ENCODE measurements at places on chromosomes 7 and 10.
A peak's percentile ranks its signal among the peaks of the same experiment; 100 is the strongest.

- DNase-seq = no peak
Observed at GRCh38 chr10:70693619-70694335, 21.5 kb downstream of the ADAMTS14 start.

GRCh38 chr7:108291152-108291508, 161.0 kb upstream of the LAMB4 start:
- no peak for DNase-seq

DNA sequence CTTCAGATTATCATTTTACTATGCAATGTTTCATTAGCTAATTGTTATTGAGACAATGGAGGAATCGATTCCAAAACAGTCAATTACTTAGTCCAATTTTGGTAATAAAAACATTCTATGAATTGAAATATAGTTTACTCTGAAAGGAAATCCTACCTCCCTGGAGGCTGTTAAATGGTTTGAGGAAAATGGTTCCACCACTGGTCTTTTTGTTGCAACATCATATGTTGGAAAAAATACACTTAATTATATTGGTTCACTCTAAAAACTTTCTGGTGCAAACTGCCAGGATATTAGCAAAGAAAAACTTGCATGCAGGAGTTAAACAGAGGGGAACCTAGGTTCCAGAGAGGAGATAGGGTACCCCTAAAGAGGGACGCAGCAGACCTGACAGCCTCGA, 267.3 kb upstream of the LYZL1 start:
- DNase-seq = no peak

DNA sequence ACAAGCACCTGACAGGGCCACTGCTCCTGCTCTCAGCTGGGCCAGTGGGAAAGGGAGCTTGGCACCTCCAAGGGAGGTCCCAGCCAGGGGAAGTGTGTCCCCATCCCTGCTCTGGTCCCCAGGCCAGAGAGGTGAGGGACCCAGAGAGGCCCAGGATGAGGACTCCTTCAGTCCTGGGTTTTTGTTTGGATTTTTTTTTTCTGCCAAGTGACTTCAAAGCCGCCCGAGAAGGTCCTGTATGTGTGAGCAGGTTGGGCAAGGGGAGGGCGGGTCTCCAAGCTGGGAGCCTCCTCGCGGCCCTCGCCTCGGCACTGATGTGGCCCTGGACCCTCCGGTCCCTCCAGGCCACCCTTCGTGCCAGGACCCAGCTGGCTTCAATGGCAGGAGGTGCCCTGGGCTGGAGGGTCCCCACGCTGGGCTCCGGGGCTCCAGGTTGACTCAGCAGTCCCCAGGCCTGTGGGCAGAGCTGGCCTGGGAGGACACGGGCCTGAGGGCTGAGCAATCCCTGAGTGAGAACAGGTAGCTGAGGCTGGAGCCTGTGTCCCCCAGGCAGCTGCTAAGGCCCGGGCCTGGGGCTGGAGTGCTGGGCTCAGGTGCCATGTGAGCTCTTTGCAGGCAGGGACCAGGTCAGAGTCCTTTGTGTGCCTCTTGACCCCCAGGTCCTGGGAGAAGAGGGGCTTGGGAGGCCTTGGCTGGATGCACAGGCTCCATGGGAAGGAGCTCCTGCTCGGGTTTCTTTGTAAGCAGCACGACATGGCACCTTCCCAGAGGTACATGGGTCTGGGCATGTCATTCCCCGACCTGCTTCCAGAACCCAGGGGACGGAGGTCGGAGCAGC, 140.6 kb downstream of the FAM53B start:
- no peak for DNase-seq

- DNase-seq = no peak
Observed at GRCh38 chr7:139946533-139946932, 116.2 kb downstream of the PARP12 start.

GRCh38 chr7:133478591-133479135, 225.8 kb downstream of the EXOC4 start:
- DNase-seq = no peak

DNA sequence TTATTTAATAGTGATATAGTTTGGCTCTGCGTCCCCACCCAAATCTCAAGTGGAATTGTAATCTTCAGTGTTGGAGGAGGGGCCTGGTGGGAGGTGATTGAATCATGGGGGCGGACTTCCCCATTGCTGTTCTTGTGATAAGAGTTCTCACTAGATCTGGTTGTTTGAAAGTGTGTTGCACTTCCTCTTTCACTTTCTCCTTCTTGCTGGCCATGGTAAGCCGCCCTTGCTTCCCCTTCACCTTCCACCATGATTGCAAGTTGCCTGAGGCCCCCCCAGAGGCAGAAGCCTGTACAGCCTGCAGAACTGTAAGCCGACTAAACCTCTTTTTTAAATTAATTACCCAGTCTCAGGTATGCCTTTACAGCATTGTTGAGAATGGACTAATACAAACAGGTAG, 101.4 kb downstream of the MTPAP start:
- DNase-seq = no peak

DNA sequence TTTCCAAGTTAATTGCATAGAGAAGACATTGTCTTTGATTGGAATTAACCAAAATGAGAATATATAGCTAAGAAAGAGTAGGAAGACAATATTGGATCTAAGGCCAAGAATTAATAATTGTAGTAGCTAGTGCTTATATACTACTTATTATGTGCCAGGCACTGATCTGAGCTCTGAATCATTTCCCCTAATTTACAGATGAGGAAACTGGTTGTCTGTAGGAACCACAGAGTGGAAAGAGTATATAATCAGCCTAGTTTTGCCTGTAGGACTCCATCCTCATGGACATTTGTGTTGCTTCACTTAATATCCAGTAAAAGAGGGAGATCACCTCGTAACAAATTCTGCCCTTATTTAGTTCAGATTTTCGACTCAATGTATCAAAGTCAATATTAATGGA, 127.9 kb downstream of the ARID5B start:
- no peak for DNase-seq

DNA sequence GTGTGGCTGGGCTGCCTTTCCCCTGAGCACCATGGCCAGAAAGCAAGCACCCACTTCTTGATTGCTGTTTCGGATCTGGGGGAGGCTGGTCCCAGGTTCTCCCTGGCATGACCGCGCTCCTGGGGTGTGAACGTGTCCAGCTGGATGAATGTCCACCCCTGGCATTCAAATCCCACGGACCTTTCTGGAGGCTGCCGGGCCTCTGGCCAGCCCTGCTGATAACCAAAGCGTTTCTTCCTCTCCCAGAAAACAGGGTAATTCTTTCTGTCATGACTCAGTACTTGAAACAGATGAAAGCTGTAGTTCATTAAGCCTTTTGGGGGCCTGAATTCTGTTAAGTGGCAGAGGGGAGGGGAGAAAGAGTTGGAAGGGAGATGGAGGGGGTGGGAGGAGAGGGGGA, 73.1 kb upstream of the SAMD8 start:
- no peak for DNase-seq

DNA sequence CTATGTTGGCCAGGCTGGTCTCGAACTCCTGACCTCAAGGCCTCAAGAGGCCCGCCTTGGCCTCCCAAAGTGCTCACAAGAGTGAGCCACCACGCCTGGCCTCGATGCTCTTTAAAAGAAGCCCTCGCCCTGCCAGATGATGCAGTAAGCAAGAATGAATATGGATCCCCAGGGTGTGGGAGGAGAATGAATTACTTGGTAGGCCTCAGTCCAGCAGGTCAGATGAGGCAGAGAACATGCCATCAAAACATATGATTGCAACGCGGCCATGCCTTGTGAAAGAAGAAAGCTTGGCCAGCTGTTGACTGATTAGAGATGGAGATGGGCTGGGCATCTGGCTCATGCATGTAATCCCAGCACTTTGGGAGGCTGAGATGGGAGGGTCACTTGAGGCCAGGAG, 68.7 kb downstream of the CAMK1D start:
- no peak for DNase-seq

GRCh38 chr7:33743594-33743993, 161.7 kb upstream of the BMPER start:
- DNase-seq = no peak

- no peak for DNase-seq
Observed at GRCh38 chr7:98178321-98178720, 32.9 kb upstream of the BHLHA15 start.

- DNase-seq = no peak
Observed at GRCh38 chr10:82856957-82857613, 982.1 kb downstream of the NRG3 start.

DNA sequence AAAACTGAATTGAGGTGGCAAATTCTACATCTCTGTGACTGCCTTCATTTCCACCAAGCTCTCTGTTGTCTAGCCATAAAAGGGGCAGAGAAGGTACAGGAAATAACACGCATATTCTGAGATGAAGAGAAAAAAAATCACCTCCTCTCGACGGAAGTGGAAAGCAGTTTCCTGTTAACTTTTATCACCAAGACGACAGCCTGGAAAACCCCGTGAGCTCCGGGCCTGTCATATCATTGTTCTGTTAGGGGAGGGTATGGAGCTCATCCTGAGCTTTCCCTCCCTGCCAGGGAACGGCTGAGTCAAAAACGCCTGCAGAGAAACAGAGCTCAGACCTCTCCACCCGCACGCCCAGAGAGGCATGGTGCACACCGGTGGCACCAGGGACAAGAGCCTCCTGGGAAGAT, 200.3 kb downstream of the PRPF18 start:
- DNase-seq = peak; percentile 92

- DNase-seq = no peak
Observed at GRCh38 chr10:6297951-6298381, 95.2 kb downstream of the PFKFB3 start.

DNA sequence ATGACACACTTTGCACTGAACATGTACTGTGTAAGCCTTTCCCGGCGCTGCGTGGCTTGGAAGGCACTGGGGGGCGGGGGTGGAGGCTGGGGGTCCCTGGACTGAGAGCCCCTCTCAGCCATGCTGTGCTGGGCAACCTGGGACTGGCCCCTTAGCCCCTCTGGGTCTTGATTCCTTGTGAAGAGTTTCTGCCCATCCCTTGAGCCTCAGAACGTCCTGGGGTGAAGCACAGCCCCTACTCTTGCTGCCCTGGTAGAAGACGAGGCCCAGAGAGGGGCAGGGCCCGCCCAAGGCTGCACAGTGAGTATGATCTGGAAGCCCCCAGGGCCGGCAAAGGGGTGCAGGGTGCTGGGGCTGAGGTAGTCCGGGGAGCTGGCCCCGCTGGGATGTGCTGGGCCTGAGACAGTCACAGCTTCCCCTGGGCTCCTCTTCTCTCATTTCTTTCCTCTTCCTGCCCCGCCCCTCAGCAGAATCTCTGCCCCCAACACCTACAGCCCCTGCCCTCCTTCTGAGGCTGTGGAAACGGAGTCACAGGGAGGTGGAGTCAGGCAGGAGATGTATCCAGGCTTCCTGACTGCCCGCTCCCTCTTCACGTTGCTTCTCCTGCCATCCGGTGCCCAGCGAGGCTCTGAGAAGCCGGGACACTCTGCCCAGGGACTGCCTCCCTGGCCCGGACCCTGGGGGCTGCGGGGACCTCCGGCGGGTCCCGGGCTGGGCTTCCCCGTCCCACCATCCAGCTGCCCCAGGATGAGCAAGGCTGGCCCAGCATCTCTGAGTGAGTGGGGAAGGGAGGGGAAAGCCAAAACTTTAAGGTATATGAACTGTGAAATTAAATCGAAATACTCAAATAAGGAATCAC, 60.5 kb downstream of the UNCX start:
- no peak for DNase-seq

DNA sequence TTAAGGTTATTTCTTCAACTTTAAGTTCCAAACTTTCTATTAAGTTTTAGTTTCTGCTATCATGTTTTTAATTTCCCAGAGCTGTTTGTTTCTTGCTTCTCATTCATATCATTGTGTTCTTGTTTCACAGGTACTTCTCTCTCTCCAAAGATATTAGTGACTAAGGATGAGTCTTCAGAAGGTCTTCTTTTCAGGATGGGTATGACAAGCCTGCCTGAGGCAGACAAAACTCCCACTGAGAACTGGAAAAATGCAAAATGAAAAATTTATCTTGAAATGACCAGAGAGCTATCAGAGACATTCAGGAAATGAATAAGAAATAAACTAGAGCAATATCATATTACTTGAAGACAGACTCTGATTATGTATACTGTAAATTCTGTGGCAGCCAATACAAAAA, 110.8 kb upstream of the EGFR start:
- DNase-seq = no peak

DNA sequence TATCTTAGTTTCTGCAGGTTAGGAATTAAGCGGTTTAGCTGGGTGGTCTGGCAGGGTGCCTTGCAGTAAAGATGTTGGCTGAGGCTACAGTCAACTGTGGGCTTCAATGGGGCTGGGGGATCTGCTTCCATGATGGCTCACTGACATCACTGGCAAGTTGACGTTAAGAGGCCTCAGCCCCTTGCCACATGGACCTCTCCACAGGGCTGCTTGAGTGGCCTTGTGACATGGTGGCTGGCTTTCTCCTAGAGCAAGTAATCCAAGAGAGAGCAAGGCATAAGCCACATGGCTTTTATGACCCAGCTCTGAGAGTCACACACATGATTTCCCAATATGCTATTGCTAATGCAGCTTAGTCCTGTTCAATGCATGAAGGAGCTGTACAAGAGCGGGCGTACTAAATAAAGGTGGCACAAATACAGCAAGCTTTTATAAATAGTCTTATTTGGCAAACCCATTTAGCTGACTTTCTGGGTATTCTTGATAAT, 109.1 kb downstream of the SEPTIN7 start:
- no peak for DNase-seq

- DNase-seq = no peak
Observed at GRCh38 chr10:100730725-100731406, 14.5 kb upstream of the PAX2 start.

DNA sequence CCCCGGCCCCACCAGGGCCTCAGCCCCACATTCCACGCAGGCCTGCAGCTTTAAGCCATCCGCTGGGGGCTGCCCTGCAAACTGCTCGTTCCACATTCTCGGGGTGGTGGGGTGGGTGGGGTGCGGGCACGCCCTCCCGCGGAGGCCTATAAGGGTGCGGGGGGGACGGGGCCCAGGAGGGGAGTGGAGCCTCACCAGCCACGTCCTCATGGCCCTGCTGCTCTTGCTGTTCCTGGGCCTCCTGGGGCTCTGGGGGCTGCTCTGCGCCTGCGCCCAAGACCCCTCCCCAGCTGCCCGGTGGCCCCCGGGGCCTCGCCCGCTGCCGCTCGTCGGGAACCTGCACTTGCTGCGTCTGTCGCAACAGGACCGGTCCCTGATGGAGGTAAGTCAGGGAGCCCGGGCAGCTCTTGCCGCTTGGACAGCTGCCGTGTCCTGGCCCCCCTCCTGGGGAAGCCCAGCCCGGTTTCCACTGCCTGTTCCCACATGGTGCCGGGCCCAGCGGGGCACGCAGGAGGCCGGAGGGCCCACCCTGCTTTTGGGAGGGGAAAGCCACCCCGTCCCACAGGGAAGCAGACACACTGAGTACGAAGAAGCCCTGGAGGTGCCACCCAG, at the start of gene CYP2W1:
Gene CYP2W1 (plus strand): TSS at position 178 of the 612 bp plus-strand sequence. CDS start 31 bp downstream, at position 209.
- no peak for DNase-seq

- no peak for DNase-seq
Observed at GRCh38 chr10:4586776-4587175, 239.2 kb upstream of the AKR1E2 start.

- no peak for DNase-seq
Observed at GRCh38 chr7:155188821-155189581, 108.7 kb upstream of the INSIG1 start.

GRCh38 chr10:68684413-68684812, 36.6 kb upstream of the CCAR1 start:
- DNase-seq = no peak

DNA sequence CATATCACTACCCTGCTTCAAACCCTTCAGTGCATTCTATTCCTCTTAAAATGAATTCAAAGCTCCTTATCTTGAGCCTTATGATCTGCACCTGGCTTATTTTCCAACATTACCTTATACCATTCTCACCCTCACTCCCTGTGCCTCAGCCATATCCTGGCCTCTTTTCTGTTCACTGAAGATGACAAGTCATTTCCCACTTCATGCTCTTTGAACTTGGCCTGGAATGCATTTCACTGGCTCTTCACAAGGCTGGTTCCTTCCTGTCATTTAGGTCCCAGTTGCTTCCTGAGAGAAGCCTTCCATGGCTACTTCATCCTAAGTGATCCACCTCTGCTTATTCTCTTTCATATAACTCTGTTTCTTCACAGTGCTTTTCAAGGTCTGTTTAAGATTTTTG, 3.2 kb upstream of the LIPF start:
- no peak for DNase-seq

Measured in naive thymus-derived CD8-positive, alpha-beta T cell (primary cell).